SJCRH30 (cell line): ENCODE measurements at places on chromosomes 2 and 18. TPM values are rescaled to one million over a fixed set of nuclear protein-coding genes. Genes with fewer than 3 reads are reported as not detected.

Gene DPP10
- not detected in 2 replicates for total RNA-seq

Gene CNDP1
- not detected in 2 replicates for total RNA-seq

Gene YES1
- 151 and 185 TPM in 2 replicates for total RNA-seq

Gene TCF23
- not detected in 2 replicates for total RNA-seq

Gene THUMPD2
- 21.0 and 24.9 TPM in 2 replicates for total RNA-seq

Gene OBSL1
- 67.8 and 71.6 TPM in 2 replicates for total RNA-seq

Gene ABCG8
- total RNA-seq = 0.04 TPM in 1 of 2 replicates, not detected in the other

DNA sequence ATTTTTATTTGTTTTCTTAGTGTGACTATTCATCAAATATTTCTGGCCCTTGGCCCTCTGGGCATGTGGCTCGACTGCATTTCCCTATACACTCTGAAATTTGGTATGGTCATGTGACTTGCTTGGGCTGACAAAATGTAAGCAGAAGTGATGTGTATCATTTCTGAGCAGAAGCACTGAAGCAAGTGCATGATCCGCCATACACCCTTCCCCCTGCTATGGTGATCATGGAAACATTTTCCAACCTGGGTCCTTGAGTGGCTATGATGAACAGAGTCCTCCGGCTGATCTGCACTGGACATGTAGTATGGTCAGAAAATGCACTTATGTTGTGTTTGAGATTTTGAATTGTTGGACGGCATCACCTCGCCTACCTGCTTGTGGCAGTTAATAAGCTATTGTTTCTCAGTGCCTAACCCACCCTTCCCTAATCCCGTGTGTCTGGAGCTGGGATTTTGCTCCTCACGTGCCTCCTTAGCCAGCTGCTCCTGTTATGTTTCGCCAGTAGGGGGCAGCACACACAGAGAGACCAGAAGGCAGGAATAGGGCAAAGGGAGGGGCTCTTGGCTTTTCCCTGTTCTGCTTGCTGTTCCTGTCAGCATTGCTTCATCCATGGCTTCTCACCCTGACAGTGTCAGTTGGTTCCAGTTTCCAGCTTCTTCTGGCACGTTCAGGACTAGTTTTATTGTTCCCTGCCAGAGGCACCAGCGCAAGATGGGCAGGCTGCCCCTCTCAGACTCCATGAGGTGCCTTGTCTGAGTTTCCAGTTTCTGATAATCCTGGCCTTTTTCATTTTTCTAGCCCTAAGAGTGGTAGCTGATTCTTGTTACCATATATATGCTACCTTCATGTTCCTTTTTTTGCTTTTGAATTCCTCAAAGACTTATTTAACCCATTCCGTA lies 207.4 kb downstream of the ARL6IP6 start:
- peak; percentile 86 for DNase-seq

- no peak for DNase-seq
Measured at GRCh38 chr2:7384773-7385349, 467.6 kb downstream of the RNF144A start.

GRCh38 chr2:219570194-219570923 lies 980 bp downstream of the OBSL1 start:
- no peak for DNase-seq

- no peak for DNase-seq
Measured at GRCh38 chr18:24500217-24500616, 39.8 kb downstream of the HRH4 start.

GRCh38 chr2:188024811-188025210 lies 266.9 kb upstream of the GULP1 start:
- DNase-seq = peak; percentile 81

DNA sequence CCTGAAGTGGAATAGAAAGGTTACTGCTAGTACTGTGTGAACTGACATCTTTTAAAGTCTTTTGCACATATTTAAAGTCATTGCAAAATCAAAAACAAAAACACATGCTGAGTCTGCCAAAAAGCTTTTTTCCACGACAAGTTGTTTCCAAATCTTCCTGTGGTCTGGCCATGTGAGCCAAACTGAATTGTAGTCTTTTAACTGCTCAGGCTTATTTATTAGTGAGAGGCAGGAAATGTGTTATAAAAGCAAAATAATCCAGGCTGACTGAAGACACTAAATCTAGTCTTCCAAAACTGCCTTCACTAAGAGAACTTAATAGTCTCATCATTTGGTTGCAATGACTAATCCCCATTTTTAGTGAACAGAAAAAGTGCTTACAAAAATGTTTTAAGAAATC lies 2.3 kb downstream of the KRCC1 start:
- DNase-seq = no peak

DNA sequence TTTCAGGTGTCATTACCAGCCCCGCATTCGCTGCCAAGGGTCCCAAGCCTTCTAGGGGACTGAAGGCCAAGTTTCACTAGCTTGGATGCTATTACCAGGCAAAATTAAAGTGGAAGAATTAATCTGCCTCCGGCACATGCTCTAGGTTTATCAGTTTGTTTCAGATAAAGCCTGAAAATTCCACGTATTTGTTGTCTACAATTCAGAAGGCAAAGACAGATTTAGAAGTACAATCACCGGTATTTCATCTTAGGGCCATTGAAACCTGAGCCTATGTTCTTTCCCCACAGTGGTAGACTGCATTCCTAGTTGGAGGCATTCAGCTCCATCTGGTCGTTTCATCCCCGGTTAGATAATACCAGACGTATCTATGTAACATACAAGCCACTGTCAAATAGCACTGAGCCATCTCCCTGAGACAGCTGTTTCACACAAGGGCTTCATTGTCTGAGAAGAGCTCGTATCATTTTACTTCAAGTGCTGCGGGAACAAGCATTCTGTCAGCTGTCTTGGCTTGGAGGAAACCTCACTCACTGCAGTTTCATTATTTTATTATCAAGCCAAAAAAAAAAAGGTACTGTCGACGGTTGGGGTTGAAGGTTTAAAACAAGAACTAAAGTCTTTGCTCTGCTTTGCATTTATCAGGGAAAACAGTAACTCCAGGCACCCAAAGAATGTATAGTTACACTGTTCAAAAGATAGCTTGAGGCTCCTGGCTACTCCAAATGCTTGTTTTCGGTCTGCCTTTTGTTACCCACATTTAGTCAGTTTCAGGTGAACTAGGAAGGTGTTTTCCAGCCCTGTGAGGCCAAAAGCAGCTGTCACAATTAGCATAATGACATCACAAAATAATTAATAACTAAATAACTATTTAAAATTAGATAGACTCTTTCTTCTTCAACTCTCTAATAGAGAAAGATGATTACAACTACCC lies 76.7 kb downstream of the TGIF1 start:
- DNase-seq = peak; percentile 85

GRCh38 chr2:109255654-109256053 lies 126.6 kb downstream of the SH3RF3 start:
- no peak for DNase-seq

GRCh38 chr2:62204998-62205496 lies 9.1 kb downstream of the B3GNT2 start:
- DNase-seq = no peak

DNA sequence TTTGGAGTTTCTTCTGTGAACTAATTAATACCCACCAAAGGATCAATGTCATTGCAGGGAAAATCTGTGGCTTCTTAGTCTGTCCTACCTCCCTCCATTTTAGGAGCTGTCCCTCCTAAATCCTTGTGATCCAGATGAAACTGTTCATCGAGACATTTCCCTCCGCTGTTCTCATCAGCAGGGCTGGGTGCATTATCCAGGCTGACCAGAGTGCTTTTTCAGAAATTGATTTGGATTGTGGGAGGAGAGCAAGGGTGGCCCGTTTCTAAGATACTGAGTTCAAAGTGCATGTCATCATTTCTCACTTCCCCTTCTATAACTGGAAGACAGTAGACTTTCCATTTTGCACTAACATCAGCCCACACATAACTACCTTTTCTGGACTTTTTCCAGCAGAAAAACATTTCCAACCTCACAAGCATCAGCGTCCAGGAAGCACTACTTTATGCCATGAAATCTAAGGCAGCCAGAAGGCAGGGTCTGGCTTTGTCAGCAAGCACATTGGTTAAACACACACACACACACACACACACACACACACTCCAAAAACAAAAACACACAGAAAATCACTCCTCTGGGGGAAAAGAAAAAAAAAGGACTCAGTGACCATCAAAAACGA lies 94.1 kb downstream of the ANKRD44 start:
- no peak for DNase-seq

DNA sequence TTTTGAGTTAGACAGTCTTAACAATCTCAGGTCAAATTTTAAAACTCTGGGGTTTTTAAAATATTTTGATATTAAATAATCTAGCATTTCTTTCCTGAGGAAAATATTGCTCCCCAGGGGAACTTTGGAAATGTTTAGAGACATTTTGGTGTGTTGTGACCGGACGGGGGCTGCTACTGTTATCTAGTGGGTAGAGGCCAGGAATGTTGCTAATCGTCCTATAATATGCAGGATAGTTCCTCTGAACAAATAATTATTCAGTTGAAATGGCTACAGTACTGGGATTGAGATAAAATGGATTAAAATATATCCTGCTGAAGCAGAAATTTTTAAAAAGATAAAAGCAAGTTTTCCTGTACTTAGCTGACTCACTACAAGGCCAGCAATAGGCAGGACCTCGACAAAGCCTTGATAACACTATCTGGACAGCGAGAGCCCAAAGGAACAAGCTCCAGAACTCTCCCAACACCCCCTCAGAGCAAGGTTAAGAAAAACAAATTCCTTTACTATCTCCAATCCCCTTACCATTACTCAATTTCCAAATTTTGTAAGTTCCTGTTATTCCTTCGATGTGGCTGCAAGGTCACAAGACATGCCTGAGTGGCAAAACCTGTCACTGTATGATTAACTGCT lies 1407.4 kb downstream of the SUCLG1 start:
- no peak for DNase-seq

DNA sequence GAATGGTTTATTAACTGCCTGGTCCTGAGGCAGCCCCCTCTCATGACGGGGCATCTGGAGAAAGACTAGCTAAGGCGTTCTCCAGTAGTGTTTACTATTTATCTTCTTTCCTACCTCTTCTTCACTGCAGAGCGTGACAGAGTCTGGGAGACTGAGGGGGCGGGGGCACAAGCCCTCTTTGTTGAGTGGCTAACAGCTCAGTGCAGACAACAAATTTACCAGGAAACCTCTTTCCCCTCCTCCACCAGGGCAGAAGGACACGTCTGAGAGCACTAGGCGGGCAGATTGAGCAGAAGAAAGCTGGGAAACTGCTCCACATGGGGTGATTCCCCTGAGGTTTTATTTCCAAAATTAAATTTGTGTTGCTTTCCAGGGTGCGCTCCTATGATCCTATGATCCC lies 322.1 kb downstream of the CNTNAP5 start:
- no peak for DNase-seq

DNA sequence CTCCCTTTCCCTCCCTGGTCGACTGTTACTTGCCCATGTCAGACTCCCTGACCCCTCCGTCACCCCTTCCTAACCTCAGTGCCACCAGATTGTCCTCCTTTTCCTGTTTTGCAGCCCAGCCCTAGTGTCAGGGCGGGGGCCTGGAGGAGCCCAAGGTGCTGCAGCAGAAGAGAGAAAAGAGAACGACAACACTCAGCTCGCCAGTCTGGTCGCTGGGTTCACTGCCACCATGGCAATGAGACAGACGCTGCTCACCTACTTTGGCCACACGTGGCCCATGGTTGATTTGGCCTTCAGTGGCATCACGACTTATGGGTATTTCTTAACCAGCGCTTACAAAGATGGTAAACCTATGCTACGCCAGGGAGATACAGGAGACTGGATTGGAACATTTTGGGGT lies 108.4 kb upstream of the RMDN2 start:
- DNase-seq = no peak

GRCh38 chr2:127389778-127390435 lies 2.1 kb upstream of the MAP3K2 start:
- no peak for DNase-seq

- DNase-seq = no peak
Measured at GRCh38 chr2:76210551-76210950, 499.8 kb upstream of the GCFC2 start.

GRCh38 chr18:33755391-33755790 lies 177.4 kb downstream of the ASXL3 start:
- DNase-seq = no peak

DNA sequence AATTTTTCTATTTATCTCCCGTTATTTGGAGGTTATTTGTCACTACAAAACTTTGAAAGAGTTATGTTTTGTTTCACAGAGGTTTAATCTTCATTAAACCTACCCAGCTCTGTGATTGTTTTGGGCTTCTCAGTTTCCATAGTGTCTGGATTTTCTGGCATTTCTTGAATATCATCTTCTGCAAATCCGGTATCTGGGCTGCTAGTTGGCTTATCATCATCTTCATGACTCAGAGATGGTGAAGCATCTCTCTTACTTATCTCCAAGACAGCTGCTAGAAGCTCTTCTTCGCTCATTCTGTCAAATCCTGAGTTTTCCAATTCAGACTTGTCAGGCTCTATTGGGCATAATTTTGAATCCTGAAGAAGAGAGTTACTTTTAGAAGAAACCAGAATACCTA lies 55.6 kb downstream of the VIL1 start:
- no peak for DNase-seq

DNA sequence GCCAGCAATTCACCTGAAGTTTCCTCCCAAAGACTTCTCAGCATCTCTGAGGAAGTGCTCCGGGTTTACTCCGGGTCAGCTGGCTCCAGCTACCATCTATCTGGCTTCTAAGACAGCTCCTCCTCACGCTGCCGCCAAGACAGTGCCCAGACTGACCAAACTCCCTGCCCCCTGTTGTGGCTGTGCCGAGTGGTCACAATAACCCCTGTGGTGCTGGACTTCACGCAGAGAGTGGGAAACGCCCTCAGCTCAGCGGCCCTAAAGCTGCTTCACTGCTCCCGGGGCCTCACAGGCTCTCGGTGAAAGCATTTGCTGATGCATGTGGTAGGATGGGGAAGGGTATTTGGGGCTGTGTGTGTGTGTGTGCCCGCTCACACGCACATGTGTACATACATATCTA lies 154.8 kb upstream of the ZNF236 start:
- DNase-seq = no peak

GRCh38 chr2:38765551-38765950 lies 12.5 kb upstream of the GEMIN6 start:
- no peak for DNase-seq
